ENCODE measurements at places on chromosomes 16 and 17.
A peak's percentile ranks its signal among the peaks of the same experiment; 100 is the strongest.

GRCh38 chr16:17691899-17692176 is 221.1 kb upstream of the XYLT1 start:
- no peak for DNase-seq

GRCh38 chr17:57544401-57544800 is 200.7 kb downstream of the CCDC182 start:
- no peak for DNase-seq

GRCh38 chr16:82715833-82716232 is 89.1 kb downstream of the CDH13 start:
- no peak for DNase-seq

DNA sequence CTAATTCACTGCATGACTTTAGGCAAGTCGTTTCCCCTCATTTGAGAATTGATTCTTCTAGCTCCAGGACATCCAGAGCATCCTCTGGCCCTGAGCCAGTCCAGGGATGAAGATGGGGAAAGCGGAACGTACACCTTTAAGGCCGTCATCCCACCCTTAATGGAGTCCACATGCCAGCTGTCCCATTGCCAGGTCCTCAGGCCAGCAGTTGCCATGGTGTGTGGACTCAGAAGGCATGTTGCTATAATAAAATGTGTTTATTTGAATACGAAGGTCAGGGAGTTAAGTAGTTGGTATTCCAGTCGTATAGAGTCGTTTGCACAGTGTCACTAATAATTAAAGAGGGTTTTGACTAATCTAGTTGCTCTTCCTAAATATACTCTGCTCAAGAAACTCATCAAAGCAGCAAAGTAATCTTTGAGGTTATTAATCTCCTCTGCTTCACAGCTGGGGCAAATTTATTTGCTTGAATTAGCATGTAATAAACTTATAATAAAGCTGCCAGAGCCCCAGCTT is 30.4 kb downstream of the CCDC182 start:
- no peak for DNase-seq

DNA sequence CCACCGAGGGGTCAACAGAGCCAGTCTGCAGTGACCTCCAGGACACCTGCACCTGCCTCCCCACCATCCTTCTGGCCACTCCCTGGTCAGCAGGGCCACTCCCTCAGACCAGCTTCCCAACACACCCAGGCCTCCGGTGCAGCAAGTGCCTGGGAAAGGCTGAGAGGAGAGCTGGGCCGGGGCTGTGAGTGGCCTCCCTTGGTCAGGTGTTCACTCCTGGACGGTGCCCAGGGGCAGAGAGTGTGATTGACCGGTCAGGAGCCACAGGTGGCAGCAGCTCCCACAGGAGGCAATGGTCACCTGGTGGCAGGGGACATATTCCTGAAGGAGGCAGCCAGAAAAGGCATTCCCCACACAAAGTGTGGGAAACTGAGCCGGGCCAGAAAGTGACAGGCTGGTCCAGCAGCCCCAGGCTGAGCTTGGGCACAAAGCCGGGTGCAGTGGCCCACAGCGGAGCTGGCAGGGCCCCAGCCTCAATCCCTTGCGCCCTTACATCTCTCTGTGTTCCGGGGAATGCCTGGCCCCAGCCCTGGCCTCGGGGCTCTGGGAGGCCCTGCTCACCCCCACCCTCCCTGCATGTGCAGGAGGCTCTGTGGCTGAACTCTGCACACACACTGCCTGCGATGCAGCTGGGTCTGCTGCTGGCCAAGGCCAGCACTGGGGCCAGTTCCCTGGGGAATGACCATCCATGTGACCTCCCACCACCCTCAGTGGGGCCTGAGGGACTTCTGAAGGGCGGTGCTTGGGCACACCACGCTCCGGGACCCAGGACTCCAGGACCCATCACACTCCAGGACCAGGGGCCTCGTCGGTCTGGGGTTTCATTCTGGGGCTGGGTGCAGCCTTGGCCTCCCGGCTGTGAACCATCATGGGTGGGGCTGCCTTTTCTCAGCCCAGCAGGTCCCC is 1.2 kb upstream of the C17orf99 start:
- DNase-seq = peak; percentile 72

DNA sequence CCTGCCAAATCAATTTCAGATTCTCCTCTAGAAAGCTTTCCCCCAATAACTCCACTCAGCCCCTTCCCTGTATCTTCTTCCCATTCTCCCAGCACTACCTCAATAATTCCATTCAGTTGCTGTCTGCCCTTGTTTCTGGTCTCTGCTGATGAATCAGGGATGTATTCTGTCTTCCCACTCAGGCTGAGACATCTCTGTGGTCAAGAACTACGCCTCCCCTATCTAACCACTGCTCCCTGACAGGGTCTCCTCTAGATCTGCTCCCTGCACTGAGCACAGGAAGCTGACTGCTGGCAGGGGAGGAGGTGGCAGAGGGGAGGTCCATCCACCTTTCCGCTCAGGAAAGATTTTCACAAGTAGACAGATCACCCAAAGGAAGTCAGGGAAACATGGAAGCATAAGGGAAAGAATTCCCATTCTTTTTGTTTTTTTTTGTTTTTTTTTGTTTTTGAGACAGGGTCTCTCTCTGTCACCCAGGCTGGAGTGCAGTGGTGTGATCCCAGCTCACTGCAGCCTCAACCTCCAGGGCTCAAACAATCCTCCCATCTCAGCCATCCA is 16.9 kb upstream of the SP2 start:
- no peak for DNase-seq

GRCh38 chr17:20706751-20707373 is 127.3 kb downstream of the CDRT15L2 start:
- DNase-seq = no peak

DNA sequence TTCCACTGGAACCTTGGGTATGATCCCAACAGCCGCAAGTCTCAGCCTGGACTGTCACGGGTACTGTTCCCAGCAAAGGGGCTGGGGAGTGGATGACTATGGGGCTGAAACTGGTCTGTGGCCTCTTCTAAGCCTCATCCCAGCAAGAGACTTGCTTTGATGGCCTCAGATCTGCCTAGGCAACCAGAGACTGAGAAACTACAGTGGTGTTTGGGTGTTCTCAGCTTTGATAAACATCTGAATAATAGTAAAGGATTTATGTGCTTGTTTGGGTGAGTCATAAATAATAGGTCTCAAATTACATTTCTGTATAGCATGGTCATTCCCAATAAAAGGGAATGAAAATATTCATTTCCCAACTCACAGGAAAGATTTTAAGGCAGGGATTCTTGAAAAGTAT is 30.2 kb upstream of the ULK2 start:
- no peak for DNase-seq

DNA sequence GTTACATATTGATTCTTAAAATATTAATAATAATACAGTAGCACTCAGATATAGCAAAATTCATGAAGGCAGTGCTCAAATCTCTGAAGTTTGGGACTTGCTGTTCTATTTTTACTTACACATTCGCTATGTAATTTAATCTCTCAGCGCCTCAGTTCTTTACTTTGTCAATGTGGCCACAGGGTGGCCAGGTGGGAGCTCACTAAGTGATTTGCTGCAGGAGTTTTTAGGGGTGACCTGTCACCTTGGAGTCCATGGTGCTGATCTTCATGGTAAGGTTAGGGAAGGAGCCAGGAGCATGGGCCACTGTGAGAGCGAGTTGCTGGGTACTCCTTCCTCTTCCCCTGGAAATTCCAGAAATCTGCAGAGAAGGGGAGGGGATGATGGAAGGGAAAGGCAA is 28.1 kb downstream of the VWA3A start:
- no peak for DNase-seq

- no peak for DNase-seq
Measured at GRCh38 chr17:38730526-38731379, 612 bp downstream of the CISD3 start.

DNA sequence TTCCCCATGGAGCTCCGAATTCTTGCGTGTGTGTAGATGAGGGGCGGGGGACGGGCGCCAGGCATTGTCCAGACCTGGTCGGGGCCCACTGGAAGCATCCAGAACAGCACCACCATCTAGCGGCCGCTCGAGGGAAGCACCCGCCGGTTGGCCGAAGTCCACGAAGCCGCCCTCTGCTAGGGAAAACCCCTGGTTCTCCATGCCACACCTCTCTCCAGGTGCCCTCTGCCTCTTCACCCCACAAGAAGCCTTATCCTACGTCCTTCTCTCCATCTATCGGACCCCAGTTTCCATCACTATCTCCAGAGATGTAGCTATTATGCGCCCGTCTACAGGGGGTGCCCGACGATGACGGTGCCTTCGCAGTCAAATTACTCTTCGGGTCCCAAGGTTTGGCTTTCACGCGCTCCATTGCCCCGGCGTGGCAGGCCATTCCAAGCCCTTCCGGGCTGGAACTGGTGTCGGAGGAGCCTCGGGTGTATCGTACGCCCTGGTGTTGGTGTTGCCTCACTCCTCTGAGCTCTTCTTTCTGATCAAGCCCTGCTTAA is 617 bp upstream of the SENP3 start:
- peak; percentile 92 for DNase-seq

DNA sequence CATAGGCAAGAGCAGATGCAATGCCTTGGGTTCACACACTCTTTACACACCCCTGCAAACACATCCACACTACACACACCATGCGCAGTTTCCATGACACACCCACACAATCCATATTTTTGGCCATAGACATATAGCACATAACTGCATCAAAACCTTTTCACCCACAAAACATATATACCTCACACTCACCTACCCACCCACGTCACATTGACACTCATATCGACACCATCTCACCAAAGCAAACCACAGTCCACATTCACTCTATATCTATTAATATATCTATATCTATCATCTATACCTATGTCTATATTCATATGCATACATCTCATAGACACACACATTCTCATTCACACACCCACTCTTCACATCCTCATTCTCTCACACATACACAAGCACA is 246.9 kb downstream of the SHISA9 start:
- no peak for DNase-seq

- DNase-seq = no peak
Measured at GRCh38 chr17:17682293-17682736, 1.1 kb downstream of the RAI1 start.

DNA sequence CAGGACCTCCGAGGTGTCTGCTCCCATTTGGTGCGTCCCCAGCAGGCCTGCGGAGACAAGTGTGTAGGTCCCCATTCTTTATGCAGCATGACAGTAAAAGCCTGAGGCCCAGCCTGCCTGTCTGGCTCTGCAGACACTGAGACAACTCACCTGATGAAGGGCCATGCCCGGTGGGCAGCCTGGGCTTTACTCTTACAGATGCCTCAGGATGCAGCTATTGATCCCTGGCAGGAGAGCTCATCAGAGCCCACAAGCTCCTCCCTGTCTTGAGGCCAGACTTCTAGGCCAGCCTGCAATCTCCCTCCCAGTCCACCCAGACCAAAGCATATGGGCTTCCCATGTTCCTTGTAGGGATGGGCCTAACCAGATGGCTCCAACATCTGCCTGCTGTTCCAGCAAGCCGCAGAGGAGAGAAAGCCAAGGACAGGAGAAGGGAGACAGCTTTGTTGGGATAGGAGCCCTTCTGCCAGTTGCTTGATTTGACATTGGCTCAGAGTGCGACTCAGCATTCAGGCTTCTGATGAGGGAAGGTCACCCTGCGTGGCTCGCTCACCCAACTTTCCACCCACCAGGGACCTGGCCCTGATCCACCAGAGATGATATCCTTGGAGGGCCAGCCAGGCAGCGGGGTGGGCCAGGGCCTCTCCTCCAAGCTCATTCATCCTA is 87.5 kb downstream of the SOCS1 start:
- no peak for DNase-seq

GRCh38 chr16:81600275-81600674 is 155.7 kb downstream of the CMIP start:
- DNase-seq = no peak

DNA sequence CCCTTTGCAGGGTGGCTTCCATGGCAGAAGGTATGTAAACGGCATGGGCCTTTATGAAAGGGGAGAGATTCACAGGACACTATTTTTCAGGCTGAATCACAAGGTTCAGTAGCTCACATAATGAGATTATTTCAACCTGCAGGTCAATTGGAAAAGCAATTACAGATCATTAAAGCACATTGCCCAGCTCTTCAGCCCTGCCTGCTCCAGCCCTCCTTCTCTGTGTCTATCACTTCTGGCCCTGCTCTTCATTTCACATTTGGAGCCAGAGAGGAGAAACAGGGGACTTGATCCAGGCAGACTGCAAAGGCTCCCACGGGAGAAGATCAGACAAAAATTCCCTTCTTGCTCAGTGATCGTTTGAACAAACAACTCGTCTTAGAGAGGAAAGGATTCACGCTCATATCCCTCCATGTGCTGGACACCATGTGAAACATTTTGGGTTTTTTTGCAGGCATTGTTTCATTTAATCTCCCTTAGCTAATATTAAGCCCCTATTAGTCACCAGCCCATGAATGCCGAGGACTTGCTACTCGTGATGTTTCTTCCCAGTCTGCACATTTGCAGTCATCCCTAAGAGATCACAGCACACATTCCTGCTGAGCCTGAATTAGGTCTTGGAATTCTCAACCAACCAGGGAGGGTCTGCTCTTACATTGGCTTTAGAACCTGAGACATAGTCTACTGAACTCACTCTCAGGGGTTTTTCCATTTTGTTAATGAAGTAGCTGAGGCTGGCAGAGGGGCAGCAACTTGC is 443.9 kb upstream of the CCL2 start:
- no peak for DNase-seq

GRCh38 chr17:38564869-38565268 is 40.9 kb downstream of the SRCIN1 start:
- no peak for DNase-seq

GRCh38 chr17:69593716-69594115 is 179.2 kb downstream of the MAP2K6 start:
- no peak for DNase-seq

GRCh38 chr17:62715882-62716390 is 88.5 kb downstream of the MRC2 start:
- no peak for DNase-seq

DNA sequence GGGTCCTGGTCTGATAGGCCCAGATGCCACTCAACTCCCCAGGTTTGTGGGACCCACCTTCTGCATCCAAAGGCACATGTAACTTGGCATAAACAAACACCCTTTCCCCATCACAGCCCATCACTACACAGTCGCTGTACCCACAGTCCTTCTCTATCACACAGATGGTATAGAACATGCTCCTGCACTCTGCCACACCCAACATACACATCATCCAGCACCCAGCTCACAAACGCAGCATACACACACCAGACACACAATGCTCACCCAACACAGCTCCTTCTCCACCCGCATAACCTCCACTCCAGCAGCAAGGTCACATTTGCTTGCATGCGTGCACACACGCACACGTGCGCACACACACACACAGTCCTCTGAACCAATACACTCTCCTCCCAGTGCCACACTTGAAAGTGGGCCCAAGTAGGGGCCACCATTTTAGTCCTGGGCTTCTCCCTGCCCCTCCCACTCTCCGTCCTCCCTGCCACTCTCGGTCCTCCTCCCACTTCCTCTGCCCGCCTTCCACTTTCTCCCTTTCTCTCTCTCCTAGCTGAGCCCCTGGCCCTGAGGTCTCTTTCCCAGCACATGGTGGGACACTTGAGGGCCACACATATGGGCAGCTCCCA is 8.5 kb upstream of the TMEM92 start:
- DNase-seq = no peak

GRCh38 chr17:78767806-78768205 is 14.3 kb downstream of the CYTH1 start:
- no peak for DNase-seq

Measured in left forelimb (tissue), 1 donor.